ENCODE measurements at places on chromosomes 12 and 14. TPM values are rescaled to one million over a fixed set of nuclear protein-coding genes. Genes with fewer than 3 reads are reported as not detected.

DNA sequence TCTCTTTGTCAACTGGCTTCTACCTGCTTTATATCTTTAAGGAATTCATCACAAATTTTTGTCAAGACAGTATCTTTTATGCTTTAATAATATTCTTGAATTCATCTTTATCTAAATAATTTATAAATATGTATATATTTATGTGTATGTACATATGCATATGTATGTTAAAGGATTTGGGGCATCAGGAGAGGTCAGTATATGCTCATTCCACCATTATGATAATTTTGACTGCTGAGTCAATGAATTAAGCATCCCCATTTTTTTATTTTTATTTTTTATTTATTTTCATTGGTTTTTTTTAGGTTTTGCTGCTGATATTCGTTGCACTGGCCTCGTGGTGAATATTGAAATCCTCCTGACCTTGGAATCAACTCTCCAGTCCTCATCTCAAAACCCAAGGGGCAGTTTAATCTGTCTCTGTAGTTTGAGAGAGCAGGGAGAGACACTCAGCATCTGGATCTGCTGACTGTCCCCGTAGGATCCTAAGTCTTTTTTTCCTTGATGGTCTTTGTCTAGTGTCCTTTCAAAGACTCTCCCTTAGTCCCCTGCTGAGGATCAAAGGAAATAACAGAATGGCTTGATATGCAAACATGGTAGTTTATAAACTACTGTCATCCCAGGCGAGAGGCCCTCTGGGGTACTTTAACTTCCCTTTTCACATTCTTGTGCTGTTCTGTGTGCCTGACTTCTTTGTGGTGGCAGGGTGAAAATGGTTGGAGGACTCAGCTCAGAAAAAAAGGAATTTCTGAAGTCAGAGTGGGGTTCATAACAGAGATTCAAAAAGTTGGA is 218.7 kb downstream of the DIO2 start:
- DNase-seq = no peak
- H3K36me3 ChIP-seq = no peaks in the 10 kb centered on the region
- no peak overlapping the region for H3K4me3 ChIP-seq
- H3K4me1 ChIP-seq = no peaks in the 10 kb centered on the region
- H3K27me3 ChIP-seq = no peaks in the 10 kb centered on the region
- no peak overlapping the region for H3K27ac ChIP-seq

DNA sequence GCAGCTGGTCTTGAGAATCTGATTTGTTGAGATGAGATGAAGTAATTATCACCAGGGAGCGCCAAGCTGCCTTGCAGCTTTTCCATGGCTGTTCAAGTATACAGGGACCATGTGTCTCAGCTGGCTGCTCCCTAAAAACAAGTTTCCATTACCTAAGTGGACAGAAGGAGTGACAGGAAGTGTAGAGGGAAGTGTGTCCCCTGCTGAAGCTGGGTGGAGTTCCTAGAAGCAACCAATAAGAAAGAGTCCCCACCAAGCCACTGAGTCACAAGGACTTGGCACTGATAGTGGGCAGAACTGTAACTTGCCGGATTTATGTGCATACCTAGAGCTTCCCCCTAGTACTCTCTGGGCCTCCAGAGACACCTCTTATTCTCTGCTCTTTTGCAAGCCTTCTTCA is 1.5 kb upstream of the GPX2 start:
- H3K36me3 ChIP-seq = peaks cover 9% of the 10 kb centered on the region
- peaks cover 10% of the 10 kb centered on the region for H3K4me1 ChIP-seq
- H3K4me3 ChIP-seq = no peak overlapping the region
- no peak for DNase-seq
- no peaks in the 10 kb centered on the region for H3K27me3 ChIP-seq
- H3K27ac ChIP-seq = no peak overlapping the region

DUSP16 gene
- 0.35 TPM for polyA plus RNA-seq

- no peaks in the 10 kb centered on the region for H3K27me3 ChIP-seq
- H3K4me3 ChIP-seq = peak overlapping the region; percentile 69
- H3K4me1 ChIP-seq = peaks cover 21% of the 10 kb centered on the region
- peak; percentile 12 for DNase-seq
Observed at GRCh38 chr12:124928912-124929530, 14.6 kb upstream of the UBC start.

- no peaks in the 10 kb centered on the region for H3K36me3 ChIP-seq
- H3K27ac ChIP-seq = no peak overlapping the region
- H3K4me3 ChIP-seq = no peak overlapping the region
- H3K4me1 ChIP-seq = no peaks in the 10 kb centered on the region
- DNase-seq = no peak
Observed at GRCh38 chr12:52221912-52222457, 11.1 kb upstream of the KRT7 start.

DNA sequence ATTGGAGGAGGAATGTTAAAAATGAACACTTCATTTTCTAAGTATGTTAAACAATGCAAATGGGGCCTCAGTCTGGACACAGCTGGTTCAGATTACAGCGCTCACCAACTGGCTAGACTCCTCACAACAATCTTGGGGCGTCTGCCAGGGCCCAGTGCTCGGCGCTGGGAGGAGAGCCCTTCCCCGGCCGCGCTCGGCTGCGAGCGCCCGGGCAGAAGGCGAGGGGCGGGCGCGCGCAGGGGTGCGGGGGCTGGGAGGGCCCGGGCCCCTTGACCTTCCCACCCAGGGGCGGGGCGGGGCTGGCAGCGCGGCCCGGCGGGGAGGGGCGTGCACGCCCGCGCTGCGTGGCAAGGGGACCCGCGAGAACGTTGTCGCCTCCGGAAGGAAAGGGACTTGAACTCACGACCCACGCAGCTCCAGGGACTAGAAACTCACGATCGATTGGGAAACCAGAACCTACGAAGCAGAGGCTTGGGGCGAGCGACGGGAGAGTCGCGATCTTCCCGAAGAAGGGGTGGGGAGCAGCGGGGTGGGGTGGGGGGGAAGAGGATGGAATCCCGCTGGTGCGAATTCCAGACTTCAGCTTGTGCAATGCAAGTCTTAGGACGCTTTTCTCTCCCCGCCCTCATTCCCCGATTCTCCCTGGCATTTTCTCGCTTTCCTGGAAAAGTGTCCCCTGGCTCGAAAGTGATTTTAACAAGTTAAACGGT is at the start of gene FBLN5:
FBLN5 (minus strand) TSS at position 220 of the 710 bp plus-strand sequence. CDS start 465 bp downstream, outside the sequence.
- no peaks in the 10 kb centered on the region for H3K27me3 ChIP-seq
- no peaks in the 10 kb centered on the region for H3K36me3 ChIP-seq
- DNase-seq = peak; percentile 22
- H3K27ac ChIP-seq = no peak within 1 kb of the TSS

DNA sequence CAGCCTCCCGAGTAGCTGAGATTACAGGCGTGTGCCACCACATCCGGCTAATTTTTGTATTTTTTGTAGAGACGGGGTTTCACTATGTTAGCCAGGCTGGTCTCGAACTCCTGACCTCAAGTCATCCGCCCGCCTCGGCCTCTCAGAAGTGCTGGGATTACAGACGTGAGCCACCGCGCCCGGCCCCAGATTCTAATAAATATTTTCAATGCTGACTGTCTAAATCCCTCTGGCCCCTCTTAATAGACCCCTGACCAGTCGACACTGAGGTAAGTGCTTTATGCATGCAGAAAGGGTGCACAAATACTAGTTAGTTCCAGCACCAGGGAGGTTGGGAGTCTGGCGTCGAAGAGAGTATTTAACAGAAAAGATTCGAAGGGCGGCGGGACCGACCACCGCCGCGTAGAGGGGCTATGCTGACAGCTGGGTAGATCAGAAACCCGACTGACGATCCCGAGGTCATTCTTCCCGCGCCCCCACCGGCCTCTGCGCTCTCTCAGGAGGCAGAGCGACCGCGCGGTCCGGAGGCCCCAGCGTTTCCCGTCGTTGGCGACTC is 1.1 kb upstream of the SPATS2 start:
- peaks cover 33% of the 10 kb centered on the region for H3K4me1 ChIP-seq
- H3K36me3 ChIP-seq = no peaks in the 10 kb centered on the region
- DNase-seq = no peak
- peak overlapping the region; percentile 90 for H3K27ac ChIP-seq
- no peaks in the 10 kb centered on the region for H3K27me3 ChIP-seq

- no peaks in the 10 kb centered on the region for H3K4me1 ChIP-seq
- H3K36me3 ChIP-seq = no peaks in the 10 kb centered on the region
- peaks cover 2% of the 10 kb centered on the region for H3K27me3 ChIP-seq
- no peak for DNase-seq
- no peak overlapping the region for H3K27ac ChIP-seq
- H3K4me3 ChIP-seq = no peak overlapping the region
Observed at GRCh38 chr14:66056268-66056907, 429.8 kb upstream of the CCDC196 start.

GPR68 gene
- polyA plus RNA-seq = 0.31 TPM

MBIP gene
- 14.0 TPM for polyA plus RNA-seq

IL26 gene
- polyA plus RNA-seq = not detected

DNA sequence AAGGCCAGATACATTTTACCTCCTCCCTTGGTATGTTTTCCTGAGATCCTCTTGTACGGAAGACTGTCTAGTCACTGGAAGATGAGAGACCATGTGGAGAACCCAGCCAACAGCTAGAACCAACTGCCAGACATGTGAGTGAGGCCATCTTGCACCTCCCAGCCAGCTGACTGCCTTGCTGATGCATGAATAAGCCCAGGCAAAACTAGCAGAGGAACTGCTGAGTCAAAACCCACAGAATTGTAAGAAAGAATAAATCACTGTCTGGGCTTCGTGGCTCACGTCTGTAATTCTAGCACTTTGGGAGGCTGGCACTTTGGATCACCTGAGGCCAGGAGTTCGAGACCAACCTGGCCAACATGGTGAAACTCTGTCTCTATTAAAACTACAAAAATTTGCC is 160.0 kb downstream of the TPH2 start:
- no peaks in the 10 kb centered on the region for H3K4me1 ChIP-seq
- DNase-seq = no peak
- no peak overlapping the region for H3K27ac ChIP-seq
- no peaks in the 10 kb centered on the region for H3K36me3 ChIP-seq
- no peak overlapping the region for H3K4me3 ChIP-seq

- H3K27ac ChIP-seq = no peak overlapping the region
- no peak for DNase-seq
- H3K4me3 ChIP-seq = no peak overlapping the region
- no peaks in the 10 kb centered on the region for H3K27me3 ChIP-seq
- H3K4me1 ChIP-seq = no peaks in the 10 kb centered on the region
Observed at GRCh38 chr14:69471436-69471835, 13.1 kb upstream of the PLEKHD1 start.

CCDC77 gene
- polyA plus RNA-seq = 8.6 TPM

TTC8 gene
- 2.7 TPM for polyA plus RNA-seq

PDZRN4 gene
- not detected for polyA plus RNA-seq

KRT79 gene
- not detected for polyA plus RNA-seq

- no peak overlapping the region for H3K4me3 ChIP-seq
- H3K36me3 ChIP-seq = no peaks in the 10 kb centered on the region
- no peaks in the 10 kb centered on the region for H3K27me3 ChIP-seq
Observed at GRCh38 chr12:126519833-126520232, 1454.6 kb downstream of the AACS start.

- H3K4me1 ChIP-seq = peaks cover 44% of the 10 kb centered on the region
- peaks cover 60% of the 10 kb centered on the region for H3K36me3 ChIP-seq
- no peaks in the 10 kb centered on the region for H3K27me3 ChIP-seq
Observed at GRCh38 chr14:102906616-102907302, 15.7 kb upstream of the AMN start.

PLD4 gene
- 91.2 TPM for polyA plus RNA-seq

DNA sequence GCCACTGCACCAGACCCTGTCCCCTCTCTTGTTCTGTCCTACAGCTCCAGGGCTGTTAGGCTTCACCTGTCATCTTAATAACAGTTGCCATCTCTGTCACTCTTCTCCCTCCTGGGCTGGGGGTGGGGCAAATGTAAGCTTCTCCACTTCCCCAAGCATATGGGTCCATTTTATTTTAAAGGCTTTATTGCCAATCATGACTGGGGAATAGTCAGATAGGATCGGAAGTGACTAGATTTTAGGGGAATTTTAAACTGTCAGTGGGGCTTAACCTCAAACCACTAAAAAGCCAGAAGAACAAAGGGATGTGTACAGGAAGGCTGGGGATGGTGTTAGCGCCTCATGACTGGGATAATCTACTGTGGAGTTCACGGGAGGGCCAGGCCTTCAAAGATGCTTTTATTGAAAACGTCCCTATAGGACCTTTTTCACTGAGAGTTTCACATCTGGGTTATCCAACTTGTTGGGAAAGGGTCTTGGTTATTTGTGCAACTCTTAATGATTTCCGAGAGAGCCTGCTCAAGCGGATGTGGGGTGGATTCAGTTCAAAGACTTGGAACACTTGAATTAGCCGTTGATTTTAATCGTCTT is 41.6 kb downstream of the CHST11 start:
- no peak overlapping the region for H3K4me3 ChIP-seq
- H3K36me3 ChIP-seq = peaks cover 16% of the 10 kb centered on the region
- H3K27ac ChIP-seq = no peak overlapping the region
- no peak for DNase-seq

PPP1R36 gene
- polyA plus RNA-seq = not detected

Measured in B cell (primary cell).